ENCODE measurements at places on chromosomes 2 and 18.
A peak's percentile ranks its signal among the peaks of the same experiment; 100 is the strongest.

DNA sequence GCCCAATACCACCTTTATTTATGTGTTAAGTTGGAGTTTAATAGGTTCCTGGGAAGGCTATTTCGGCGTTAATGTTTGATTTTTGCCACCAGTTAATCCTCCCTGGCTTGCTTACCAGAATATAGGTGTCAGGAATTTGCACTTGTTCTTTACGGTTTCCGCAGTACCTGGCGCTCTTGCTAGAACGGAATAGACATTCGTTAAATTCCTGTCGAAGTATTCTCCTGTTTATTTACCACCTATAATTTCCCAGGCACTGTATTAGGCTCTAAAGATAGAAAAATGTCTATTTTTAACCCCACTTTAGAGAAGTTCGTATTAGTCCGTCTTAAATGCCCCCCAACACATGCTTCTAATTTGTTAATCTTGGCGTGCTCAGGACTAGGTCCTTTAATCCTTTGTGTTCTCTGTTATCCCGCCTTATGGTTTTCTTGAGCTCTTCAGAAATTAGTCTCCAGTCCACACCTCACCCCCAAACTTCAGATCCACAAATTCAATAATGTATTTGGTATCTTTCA lies 575 bp downstream of the CCDC150 start:
- no peak for DNase-seq

- no peak for DNase-seq
These were observed 490.7 kb upstream of the ZEB2 start for GRCh38 chr2:145010635-145011034.

- DNase-seq, result peak; percentile 57
These were observed 883 bp downstream of the SMCHD1 start for GRCh38 chr18:2656237-2656980.

GRCh38 chr2:41949883-41950665 lies 97.7 kb upstream of the PKDCC start:
- no peak for DNase-seq

GRCh38 chr18:55124078-55124763 lies 165.0 kb upstream of the CCDC68 start:
- no peak for DNase-seq

DNA sequence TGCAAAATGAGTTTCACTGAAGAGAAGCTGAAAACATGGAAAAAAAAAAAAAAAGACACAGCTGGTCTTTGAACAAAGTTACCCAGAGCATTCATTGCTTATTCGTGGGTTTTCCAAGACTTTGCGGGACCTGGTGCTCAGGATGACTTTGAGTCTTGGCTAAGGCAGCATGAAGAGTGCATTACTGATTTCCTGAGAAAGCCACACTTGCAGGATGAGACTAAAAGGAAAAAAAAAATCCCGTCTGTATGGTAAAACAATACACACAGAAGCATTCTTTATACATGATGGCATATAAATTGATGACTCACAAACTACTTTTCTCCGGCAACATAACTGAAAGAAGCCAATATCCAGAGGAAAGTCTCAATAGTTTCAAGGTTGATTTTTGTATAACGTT lies 195.4 kb downstream of the SPP2 start:
- no peak for DNase-seq

Measured in CD4-positive, alpha-beta T cell treated with Interleukin-17A for 4 hours (primary cell).